CD4-positive, CD25-positive, alpha-beta regulatory T cell (primary cell): ENCODE measurements at places on chromosomes 6 and 20. TPM values are rescaled to one million over a fixed set of nuclear protein-coding genes. Genes with fewer than 3 reads are reported as not detected.

Gene PDE7B
- total RNA-seq = 0.25 TPM

Gene PRICKLE4
- total RNA-seq = not detected

Gene DDAH2
- total RNA-seq = 13.6 TPM

Gene IL17F
- 0.64 TPM for total RNA-seq

Gene PFDN4
- total RNA-seq = 28.6 TPM

Gene SOX4
- 7.6 TPM for total RNA-seq

Gene SLC13A3
- total RNA-seq = 0.67 TPM

GRCh38 chr20:62918147-62918546, 8.2 kb downstream of the DIDO1 start:
- H3K27me3 ChIP-seq = no peaks in the 10 kb centered on the region
- H3K27ac ChIP-seq = peak overlapping the region; percentile 88
- DNase-seq = peak; percentile 43

DNA sequence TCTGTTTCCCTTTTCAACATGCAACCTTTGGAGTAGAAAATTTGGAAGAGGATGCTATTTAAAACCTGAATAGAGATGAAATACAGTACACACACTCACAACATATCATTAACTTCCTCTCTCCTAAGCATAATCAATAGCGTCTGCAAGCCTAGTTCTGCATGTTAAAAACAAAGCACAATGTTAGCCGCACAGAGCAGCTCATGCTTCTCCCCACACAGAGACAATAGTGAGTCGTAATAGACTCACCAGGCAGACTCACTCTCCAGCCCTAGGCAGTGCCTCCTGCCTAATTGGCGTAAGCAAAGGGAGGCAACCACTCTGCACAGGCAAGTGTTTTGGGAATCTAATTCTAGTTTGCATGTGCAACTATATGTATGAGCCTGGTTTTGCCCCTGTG, 45.8 kb upstream of the ARID1B start:
- H3K36me3 ChIP-seq = no peaks in the 10 kb centered on the region
- no peak overlapping the region for H3K4me3 ChIP-seq
- peaks cover 2% of the 10 kb centered on the region for H3K27me3 ChIP-seq
- no peaks in the 10 kb centered on the region for H3K4me1 ChIP-seq
- H3K27ac ChIP-seq = no peak overlapping the region

DNA sequence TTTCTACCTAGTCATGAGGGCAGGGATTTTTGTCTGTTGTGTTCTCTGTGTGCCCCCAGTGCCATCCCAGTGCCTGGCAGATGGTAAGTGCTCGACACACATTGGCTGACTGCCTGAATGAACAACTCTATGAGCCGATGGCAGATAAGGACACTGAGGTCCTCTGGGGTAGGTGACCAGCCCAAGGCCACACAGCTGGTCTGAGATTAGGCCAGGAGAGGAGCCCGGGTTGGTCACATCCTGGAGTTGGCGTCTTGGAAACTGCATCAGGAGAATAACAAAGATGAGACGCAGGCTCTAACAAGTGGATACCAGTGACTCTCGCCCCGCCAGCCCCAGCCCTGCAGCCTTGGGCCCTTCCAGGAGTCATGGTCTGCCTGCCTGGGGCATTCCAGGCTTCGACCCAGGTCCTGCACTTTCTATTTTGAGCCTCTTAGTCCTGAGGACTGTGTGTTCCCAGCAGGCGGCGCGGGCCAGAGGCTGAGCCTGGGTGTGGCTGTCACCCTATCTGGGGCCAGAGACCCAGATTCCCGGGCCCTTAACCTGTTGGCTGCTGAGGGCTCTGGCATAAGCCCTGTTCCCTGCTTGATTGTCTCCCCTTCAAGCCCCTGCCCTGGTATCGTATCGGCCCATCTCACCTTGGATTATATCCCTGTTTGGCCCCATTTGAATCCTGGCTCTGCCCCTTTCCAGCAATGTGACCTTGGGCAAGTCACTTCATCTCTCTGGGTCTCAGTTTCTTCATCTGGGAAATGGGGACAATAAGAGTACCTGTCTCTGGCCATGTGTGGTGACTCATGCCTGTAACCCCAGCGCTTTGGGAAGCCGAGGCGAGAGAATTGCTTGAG, 88.3 kb downstream of the CEBPB start:
- H3K36me3 ChIP-seq = no peaks in the 10 kb centered on the region
- H3K27ac ChIP-seq = no peak overlapping the region
- H3K4me1 ChIP-seq = no peaks in the 10 kb centered on the region
- no peak overlapping the region for H3K4me3 ChIP-seq
- DNase-seq = no peak

- H3K4me1 ChIP-seq = no peaks in the 10 kb centered on the region
- no peak overlapping the region for H3K27ac ChIP-seq
- no peaks in the 10 kb centered on the region for H3K27me3 ChIP-seq
- no peak for DNase-seq
Measured at GRCh38 chr20:4896971-4897497, 104.3 kb downstream of the SLC23A2 start.
